ENCODE measurements at places on chromosomes 1 and 21.

DNA sequence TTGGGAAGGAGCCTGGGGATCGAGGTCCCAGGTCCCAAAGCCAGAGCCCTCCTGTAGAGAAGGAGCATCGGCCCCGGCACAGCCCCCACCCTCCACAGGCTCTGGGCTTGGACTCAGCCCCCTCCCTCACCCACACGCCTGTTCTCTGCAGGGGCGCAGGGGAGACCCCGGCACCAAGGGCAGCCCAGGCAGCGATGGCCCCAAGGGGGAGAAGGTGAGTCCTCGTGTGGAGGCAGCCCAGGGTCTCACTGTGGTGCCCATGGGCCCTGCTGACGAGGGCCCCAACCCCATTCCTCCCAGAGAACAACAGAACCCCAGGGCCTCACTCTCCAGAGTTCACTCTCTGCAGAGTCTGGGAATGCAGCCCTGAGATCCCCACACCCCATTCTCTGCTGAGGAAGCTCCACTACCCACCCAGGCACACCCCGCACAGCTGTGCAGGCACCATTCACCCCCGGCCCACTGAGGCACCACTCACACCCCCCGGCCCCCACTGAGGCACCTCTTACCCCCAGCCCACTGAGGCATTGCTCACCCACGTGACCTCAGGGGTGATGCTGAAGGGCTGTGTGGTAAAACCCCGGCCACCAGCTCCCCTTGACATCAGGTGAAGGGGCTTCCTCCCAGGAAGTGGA lies 21.8 kb downstream of the COL6A2 start:
- no peak for DNase-seq

DNA sequence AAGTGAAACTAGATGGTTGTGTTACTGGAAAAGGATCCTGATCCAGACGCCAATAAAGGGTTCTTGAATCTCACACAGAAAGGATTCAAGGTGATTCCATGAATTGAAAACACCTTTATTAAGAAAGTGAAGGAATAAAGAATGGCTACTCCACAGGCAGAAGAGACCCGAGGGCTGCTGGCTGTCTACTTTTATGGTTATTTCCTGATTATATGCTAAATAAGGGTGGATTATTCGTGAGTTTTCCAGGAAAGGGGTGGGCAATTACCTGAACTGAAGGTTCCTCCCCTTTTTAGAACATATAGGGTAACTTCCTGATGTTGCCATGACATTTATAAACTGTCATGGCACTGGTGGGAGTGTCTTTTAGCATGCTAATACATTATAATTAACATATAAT lies 50.9 kb upstream of the WARS2 start:
- DNase-seq = no peak

- peak; percentile 41 for DNase-seq
Observed at GRCh38 chr1:241610056-241610815, 29.9 kb downstream of the CHML start.

DNA sequence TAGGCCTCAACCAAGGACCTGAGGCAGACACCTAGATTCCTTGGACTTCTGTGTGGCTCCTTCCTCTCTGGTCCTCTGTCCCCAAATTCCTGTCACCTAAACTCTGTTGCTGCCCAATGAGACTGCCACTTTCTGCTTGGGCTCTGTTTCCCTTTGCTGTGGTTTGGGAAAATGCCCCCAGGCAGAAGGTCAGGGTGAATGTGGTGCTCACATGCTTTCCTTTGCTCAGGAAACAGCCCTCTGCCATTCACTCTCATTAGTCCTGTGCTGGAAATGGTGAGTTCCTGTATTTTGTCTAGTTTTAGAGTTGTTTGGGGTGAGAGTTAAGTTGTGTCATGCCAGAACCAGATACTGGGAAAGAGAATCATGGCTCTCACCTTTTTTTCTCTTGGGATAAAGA lies 22.7 kb upstream of the SHE start:
- DNase-seq = no peak

- no peak for DNase-seq
Observed at GRCh38 chr1:17763417-17763816, 8.3 kb downstream of the ACTL8 start.

DNA sequence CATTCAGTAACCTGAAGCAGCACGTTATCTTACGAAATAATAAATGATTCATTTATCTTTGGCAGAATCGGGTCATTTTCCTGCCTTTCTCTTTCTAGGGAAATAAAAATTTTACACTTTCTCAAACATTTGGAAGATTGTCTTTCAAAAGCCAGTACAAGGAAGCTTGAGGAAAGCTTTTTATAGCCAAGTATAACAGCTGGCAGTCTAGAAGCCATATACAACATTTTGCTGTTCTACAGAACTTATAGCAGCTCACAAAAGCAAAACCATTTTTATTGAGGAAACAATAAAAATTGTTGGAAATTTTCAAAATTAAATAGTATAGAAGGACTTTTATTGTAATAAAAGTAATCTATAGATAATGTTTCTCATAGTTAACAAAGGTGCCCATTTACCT lies 448.6 kb downstream of the SMYD3 start:
- no peak for DNase-seq

- no peak for DNase-seq
Observed at GRCh38 chr1:2632561-2633361, at the start of gene MMEL1. Gene MMEL1, minus strand, starts transcription at chr1:2633016. Its CDS starts 3,532 bp downstream, at chr1:2629484.

- DNase-seq = no peak
Observed at GRCh38 chr1:163583661-163584181, 262.0 kb downstream of the NUF2 start.

- DNase-seq = no peak
Observed at GRCh38 chr1:104125266-104125665, 375.6 kb downstream of the AMY1C start.

DNA sequence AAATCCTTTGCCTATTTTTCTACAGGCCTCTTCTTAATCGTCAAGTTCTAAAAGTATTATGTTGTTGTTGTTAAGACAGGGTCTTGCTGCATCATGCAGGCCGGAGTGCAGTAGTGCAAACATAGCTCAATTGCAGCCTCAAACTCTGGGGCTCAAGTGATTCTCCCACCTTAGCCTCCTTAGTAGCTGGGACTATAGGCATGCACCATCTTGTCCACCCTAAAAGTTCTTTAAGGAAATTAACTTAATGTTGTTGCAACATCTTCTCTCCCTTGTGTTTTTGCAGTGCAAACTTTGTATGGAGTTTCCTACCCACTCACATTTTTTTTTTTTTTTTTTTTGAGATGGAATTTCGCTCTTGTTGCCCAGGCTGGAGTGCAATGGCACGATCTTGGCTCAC lies 4.1 kb upstream of the VHLL start:
- DNase-seq = no peak

- no peak for DNase-seq
Observed at GRCh38 chr1:23527900-23528249, 3.2 kb downstream of the E2F2 start.

DNA sequence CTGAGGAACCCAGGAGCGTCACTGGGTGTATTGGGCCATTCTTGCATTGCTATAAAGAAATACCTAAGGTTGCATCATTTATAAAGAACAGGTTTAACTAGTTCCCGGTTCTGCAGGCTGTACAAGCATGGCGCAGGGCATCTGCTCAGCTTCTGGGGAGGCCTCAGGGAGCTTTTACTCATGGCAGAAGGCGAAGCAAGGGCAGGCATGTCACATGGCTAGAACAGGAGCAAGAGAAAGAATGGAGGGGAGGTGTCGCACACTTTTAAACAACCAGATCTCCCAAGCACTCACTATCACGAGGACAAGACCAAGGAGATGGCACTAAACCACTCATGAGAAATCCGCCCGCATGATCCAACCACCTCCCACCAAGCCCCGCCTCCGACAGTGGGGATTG lies 65.2 kb downstream of the PSMG1 start:
- no peak for DNase-seq

GRCh38 chr21:37582590-37582989 lies 216.0 kb downstream of the DYRK1A start:
- DNase-seq = peak; percentile 71

DNA sequence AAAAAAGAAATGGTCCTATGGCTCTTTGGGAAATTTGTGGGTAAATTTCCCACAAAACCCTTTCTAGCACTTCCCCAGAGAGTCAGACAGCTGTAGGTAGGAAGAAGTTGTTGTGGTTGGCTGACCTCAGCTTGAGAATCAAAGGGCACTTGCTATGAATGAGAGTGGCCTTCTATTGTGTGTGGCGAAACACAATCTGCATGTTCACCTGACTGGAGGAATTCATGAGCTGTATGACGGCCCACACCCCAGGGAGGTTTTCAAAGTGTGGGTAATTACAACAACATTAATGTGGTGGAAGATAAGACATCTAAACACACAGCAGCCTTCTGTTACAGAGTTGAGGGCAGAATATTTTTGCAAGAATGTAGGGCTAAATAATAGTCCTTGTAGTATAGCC lies 38.8 kb downstream of the NGF start:
- no peak for DNase-seq

DNA sequence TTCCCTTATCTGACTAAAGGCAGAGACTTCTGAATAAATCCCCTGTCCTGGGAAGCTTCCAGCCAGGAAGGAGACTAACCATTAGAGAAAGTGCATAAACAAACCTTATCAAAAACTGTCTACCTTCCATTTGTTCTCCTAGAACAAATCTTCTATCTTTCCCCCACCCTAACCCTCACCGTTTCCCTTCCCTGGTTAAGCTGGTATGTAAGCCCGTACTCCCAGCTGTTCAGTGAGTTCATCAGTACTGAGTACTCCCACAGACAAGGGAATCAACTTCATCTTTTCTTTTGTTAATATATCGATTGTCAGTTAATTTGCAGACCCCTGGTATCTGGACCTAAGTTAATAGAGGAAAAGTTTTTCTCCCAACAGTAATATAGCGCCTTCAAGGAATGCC lies 20.1 kb upstream of the COG2 start:
- no peak for DNase-seq

DNA sequence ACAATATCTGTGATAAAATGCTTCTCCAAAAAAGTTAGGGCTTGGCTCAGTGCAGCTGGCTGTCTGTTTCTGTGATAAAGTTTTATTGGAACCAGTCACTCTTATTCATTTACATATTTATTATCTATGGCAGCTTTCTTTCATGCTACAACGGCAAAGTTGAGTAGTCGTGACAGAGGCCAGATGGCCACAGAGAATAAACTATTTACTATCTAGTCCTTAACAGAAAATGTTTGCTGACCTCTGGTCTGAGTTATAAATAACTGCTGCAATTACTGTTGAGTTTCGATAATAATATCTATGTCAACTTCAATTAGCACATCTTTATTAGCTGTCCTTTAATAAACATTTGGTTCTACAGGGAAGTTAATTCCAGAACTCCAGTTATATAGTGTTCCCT lies 180.2 kb upstream of the RUNX1 start:
- DNase-seq = peak; percentile 31

GRCh38 chr21:41560661-41561158 lies 52.8 kb upstream of the TMPRSS2 start:
- DNase-seq = no peak

DNA sequence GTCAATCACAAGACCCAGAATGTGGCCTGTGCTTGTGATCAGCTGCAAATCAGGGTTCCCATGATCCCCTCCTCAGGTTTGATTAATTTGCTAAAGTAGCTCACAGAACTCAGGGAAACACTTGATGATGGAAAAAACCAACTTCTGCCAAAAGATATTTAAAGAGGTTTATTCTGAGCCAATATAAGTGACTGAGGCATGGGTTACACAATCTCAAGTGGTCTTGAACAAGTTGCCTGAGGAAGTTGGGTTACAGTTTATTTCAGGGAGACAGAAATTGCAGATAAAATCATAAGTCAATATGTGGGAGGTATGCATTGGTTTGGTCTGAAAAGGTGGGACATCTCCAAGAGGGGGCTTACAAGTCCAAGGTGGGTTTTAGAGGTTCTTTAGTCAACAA lies 243.1 kb downstream of the S1PR1 start:
- DNase-seq = no peak

- no peak for DNase-seq
Observed at GRCh38 chr1:27773826-27774445, 917 bp downstream of the STX12 start.

Measured in hematopoietic multipotent progenitor cell treated with erythropoietin and hydrocortisone succinate and interleukin-3 and kit ligand, for 8 days (in vitro differentiated cells).